Caki2 (cell line): ENCODE measurements at places on chromosomes 16 and 17. TPM values are rescaled to one million over a fixed set of nuclear protein-coding genes. Genes with fewer than 3 reads are reported as not detected.
A peak's percentile ranks its signal among the peaks of the same experiment; 100 is the strongest.

GRCh38 chr17:81412490-81413093 lies 17.3 kb downstream of the BAHCC1 start:
- DNase-seq = no peak

The KIF2B gene
- not detected in 2 replicates for total RNA-seq

- DNase-seq = no peak
Observed at GRCh38 chr17:50381920-50382319, 8.9 kb downstream of the EME1 start.

GRCh38 chr16:27215660-27216059 lies 12.3 kb downstream of the KDM8 start:
- DNase-seq = no peak

- DNase-seq = no peak
Observed at GRCh38 chr16:262121-262745, 13.5 kb downstream of the RGS11 start.

DNA sequence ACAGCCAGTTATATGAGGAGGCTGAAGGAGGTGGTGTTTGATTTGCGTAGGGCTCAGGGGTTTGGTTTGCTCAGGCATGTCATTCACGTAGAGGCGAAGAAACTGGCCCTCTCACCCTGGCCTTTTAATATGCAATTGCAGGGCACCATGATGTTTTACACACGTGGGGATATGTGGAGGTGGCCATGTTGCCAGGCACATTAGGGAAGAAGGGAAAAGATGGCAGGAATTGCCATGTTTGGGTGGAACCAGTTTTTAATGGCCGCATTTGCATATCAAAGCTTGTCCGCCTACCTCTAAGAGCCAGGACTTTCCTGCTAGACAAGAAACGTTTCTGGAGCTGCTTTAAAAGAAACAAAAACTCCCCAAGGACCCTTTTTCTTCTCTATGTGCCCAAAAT lies 1483.7 kb upstream of the GOT2 start:
- DNase-seq = no peak

DNA sequence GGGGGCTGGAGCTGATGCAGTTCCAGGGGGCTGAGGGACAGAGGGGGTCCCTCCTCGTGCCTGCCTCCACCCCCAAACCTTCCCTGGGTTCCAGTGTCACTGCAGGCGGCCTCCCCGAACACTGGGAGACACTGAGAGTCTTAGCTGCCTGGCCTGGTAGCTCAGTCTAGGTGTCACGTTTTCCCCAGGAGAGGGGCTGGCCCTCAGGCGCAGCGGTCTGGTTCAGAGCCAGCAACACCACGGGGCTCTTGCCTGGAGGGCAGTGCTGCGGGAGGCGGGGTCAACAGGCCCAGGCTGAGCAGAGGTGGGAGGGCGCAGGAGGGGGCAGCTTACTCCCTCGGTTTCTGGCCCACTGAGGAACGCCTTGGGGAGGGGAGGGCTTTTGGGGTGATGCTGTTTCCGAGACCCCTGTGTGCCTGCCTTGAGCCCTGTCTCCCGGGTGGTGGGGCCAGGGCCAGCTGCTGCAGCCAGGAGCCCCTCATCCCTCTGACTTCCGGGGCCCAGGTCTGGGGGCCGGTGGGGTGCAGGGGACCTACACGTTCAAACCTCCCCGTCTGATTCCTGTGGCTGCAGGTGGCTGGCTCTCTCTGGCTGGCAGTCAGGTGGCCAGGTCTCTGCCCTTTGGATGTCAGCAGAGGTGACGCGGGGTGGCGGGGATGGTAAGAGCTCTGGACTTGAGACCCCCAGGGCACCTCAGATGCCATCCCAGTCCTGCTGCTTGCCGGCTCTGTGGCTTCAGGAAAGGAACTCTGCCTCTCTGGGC lies 89.3 kb upstream of the GSE1 start:
- no peak for DNase-seq

The CES1 gene
- 1.5 TPM in 1 of 2 replicates, not detected in the other for total RNA-seq

DNA sequence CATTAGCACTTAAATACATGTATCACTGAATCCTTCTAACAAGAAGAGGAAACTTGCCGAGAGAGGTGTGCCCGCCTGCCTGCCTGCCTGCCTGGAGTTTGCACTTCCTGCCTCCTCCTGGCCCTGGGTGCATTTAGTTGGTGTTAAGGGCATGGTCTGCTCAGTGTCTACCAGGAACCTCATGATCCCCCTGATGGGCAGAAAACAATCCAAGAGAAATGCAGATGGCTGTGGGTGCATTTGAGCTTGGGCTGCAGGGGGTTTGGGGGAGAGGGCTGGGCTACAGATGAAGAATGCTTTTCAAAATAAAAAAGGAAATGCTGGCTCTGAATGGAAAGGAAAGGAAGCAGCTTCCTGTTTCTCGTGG lies 10.1 kb downstream of the KSR1 start:
- no peak for DNase-seq

The CAPNS2 gene
- not detected in 2 replicates for total RNA-seq

- DNase-seq = peak; percentile 50
Observed at GRCh38 chr16:4330277-4330874, 14.5 kb downstream of the GLIS2 start.

DNA sequence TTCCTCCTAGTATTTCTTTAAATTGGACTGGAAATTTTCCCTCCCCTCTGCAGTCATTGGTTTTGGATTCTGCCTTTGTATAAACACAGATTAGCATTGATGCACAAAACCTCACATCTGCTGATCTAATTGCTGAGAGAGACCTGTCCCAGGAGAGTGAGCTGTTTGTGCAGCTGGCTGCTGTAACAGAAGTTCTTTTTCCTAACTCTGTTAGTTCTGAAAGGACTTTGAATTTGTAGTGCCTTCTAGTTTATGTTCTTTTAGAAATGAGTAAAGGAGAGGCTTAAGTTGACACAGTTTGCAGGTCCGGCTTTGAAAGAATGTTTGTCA lies 45.2 kb upstream of the KPNB1 start:
- no peak for DNase-seq

The EPN3 gene
- 0.07 and 0.32 TPM in 2 replicates for total RNA-seq

The CPHXL2 gene
- not detected in 2 replicates for total RNA-seq

DNA sequence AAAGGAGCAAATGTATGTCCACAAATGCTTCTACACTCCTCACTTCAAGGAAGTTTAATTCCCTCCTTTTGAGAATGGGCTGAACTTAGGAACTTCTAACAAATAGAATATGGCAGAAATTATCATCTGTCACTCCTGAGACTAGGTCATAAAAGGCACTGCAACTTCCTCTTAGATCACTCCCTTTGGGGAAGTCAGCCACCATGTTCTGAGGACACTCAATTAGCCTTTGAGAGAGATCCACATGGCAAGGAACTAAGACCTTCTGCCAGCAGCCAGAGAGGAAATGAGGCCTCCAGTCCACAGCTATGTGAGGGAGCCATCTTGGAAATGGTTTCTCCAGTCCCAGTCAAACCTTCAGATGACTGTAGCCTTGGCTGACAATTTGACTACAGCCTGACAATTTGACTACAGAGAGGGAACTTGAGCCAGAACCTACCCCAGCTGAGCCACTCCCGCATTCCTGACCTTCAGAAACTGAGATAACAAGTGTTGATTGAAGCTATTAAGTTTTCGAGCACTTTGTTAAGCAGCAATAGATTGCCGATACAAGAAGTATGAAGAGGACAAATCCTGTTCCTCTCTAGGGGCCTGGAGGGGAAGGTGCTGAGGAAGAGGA lies 113.4 kb upstream of the SEC14L1 start:
- no peak for DNase-seq

DNA sequence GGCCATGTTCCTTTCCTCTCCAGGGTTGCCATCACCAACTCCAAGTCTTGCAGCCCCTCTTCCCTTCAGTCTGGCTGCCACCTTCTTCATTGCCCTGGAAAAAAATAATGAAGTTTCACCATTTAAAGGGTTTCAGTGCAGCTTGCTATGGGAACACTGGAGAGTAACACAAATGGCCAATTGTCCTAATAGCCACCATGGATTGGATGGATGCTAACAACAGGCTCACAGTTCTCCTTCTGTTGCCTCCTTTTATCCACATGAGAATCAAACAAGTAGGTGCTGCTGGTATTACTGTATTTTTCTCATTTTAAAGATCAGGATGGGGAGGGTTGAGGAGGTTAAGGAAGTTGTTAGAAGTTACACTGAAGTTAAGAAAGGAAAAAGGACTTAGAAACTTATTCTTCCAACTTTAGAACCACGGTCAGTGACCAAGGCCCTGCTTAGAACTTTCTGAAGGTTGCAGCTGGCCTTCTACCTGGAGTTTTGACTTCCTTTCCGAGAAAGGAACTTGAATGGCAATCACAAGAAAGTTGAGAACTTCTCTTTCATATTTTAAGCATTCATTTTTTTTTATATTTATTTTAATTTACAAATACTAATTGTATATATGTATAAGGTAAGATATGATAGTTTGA lies 198.0 kb upstream of the MAF start:
- no peak for DNase-seq

DNA sequence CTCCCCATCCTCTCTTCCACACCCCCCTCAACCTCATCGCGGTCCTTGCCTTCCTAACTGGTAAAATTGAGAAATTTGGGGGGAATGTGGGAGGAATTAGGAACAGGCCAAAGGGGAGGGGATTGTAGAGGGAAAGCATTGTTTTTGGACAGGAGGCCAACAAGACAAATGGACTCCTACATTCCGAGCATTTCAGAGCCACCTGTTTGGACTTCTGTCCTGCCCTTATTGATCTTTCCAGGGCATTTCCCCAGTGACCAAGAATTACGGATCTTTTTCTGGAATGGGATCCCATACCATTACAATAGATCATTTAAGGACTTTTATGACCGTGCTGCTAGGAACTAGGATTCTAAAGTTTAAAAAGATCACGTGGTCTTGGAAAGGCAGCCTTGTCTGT lies 221.3 kb upstream of the ASIC2 start:
- DNase-seq = no peak

The SLC16A13 gene
- total RNA-seq = 3.7 and 8.6 TPM in 2 replicates

GRCh38 chr17:21573961-21574610 lies 118.2 kb upstream of the KCNJ18 start:
- DNase-seq = no peak

The CCL2 gene
- total RNA-seq = 9.8 and 18.1 TPM in 2 replicates

GRCh38 chr17:75843577-75844529 lies at the start of gene UNC13D:
Gene UNC13D (minus strand): TSS chr17:75844404. CDS start chr17:75844337, 67 bp downstream.
- peak; percentile 38 for DNase-seq

DNA sequence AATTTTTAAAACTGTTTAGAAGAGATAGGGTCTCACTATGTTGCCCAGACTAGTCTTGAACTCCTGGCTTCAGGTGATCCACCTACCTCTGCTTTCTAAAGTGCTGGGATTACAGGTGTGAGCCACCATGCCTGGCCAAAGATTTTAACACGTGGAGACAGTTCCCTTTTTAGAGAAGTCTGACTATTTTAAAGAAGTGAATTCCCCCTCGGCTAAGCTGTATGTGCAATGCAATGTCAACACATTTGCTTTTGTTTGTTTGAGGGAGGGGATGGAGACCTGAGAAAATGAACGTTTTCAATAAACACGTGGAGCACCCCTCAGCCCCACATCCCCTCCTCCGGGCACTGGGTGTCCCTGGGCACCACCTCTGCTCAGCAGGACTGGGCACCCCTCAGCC lies 14.3 kb upstream of the RNPS1 start:
- DNase-seq = no peak

DNA sequence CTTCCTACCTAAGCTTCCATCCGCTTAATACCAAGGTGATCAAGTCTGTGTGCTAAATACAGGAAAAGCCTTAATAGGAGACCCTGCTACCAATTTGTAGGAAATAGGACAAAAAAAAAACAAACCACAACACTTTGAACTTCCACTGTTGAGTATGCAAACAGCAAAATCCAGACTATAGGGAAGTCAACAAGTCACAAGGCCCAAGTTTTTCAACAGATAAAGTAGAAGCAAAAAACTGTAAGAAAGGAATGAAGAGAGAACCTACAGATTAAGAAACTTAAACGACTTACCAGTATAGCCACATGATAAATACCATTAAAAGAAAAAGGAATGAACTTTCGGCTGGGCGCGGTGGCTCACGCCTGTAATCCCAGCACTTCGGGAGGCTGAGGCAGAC lies 7.4 kb downstream of the USP22 start:
- DNase-seq = no peak
